ENCODE measurements at places on chromosomes 3 and 15. TPM values are rescaled to one million over a fixed set of nuclear protein-coding genes. Genes with fewer than 3 reads are reported as not detected.

AGBL1 gene
- 0.76 TPM for total RNA-seq

DZIP1L gene
- total RNA-seq = 3.3 TPM

CCDC13 gene
- 1.0 TPM for total RNA-seq

ARHGAP11A gene
- 8.9 TPM for total RNA-seq

GPR171 gene
- total RNA-seq = not detected

IGSF10 gene
- total RNA-seq = 0.05 TPM

BHLHE40 gene
- 0.22 TPM for total RNA-seq

ZNF385D gene
- 42.9 TPM for total RNA-seq

ANKUB1 gene
- total RNA-seq = not detected

GABRR3 gene
- total RNA-seq = not detected

DRD3 gene
- not detected for total RNA-seq

C3orf62 gene
- total RNA-seq = 7.5 TPM
